KBM-7 (cell line): ENCODE measurements at places on chromosomes 12 and 14.

DNA sequence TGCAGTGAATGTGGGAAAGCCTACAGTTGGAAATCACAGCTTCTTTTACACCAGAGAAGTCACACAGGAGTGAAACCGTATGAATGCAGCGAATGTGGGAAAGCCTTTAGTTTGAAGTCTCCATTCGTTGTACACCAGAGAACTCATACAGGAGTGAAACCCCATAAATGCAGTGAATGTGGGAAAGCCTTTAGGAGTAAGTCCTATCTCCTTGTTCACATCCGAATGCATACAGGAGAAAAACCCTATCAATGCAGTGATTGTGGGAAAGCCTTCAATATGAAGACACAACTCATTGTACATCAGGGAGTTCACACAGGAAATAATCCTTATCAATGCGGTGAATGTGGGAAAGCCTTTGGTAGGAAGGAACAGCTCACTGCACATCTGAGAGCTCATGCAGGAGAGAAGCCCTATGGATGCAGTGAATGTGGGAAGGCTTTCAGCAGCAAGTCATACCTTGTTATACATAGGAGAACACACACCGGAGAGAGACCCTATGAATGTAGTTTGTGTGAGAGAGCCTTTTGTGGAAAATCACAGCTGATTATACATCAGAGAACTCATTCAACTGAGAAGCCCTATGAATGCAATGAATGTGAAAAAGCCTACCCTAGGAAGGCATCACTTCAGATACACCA is 24.6 kb downstream of the ZNF26 start:
- peak; percentile 31 for DNase-seq

- peak; percentile 28 for DNase-seq
Measured at GRCh38 chr14:20988717-20989470, 886 bp upstream of the METTL17 start.

GRCh38 chr12:49346659-49347310 is at the start of gene DNAJC22:
DNAJC22 (plus strand) TSS chr12:49346888; CDS start chr12:49348873, 1,985 bp downstream.
- no peak for DNase-seq

GRCh38 chr14:94001501-94002396 is 4.6 kb downstream of the CCDC197 start:
- DNase-seq, result peak; percentile 60

DNA sequence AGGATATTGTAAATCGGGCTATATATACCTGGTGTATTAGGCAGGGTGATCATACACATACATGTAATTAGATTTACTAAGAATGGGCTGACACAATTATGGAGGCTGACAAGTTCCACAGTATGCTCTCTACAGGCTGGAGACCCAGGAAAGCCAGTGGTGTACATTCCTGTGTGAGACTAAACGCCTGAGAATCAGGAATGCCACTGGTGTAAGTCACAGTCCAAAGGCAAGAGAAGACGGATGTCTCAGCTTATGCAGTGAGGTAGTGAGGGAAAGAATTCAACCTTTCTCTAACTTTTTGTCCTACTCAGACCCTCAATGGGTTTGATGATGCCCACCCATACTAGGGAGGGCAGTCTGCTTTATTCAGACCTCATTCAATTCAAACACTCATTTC is 57.1 kb downstream of the METTL25 start:
- no peak for DNase-seq

GRCh38 chr12:3542156-3542555 is 51.2 kb downstream of the PRMT8 start:
- DNase-seq, result no peak

DNA sequence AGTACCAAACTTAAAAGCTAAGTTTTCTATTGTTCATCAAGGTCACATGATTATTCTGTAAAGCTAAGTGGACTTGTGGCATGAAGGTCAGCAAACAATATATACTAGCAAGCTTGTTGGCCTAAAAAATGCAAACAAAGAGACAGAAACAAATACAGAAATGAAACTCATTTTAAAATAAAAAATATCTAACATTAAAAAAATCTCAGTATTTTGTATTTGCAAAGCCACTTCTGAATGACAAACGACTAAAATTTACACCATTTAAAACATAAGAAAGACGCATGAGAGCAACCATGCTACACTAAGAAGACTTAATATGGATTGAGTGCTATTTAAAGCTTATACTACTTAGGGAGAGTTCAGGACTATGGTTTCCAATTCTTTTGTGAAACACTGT is 72.8 kb upstream of the BBS10 start:
- no peak for DNase-seq

- no peak for DNase-seq
Measured at GRCh38 chr12:100698518-100698917, 96.1 kb upstream of the ANO4 start.

DNA sequence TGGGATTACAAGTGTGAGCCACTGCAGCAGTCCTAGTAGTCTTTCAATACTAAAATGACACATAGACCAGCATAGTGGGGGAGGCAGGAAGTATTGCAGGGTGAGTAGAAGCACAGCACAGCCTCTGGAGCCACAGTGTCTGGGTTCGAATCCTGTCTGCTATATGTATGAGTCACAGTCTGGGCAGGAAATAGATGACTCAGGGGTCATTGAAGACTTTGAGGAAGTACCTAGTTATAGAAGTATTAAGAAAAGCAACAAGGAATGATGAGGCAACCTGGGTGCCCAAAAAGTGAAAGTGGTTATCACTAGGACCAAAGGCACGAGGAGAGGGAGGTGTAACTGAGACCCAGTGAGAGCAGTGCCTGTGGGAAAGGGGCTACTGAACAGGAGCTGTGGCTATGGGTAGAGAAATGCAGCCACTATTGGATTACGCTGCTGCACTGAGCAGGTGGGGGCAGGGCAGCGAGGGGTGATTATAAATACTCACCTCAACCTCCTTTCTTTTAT is 124.0 kb downstream of the PDE3A start:
- peak; percentile 90 for DNase-seq

DNA sequence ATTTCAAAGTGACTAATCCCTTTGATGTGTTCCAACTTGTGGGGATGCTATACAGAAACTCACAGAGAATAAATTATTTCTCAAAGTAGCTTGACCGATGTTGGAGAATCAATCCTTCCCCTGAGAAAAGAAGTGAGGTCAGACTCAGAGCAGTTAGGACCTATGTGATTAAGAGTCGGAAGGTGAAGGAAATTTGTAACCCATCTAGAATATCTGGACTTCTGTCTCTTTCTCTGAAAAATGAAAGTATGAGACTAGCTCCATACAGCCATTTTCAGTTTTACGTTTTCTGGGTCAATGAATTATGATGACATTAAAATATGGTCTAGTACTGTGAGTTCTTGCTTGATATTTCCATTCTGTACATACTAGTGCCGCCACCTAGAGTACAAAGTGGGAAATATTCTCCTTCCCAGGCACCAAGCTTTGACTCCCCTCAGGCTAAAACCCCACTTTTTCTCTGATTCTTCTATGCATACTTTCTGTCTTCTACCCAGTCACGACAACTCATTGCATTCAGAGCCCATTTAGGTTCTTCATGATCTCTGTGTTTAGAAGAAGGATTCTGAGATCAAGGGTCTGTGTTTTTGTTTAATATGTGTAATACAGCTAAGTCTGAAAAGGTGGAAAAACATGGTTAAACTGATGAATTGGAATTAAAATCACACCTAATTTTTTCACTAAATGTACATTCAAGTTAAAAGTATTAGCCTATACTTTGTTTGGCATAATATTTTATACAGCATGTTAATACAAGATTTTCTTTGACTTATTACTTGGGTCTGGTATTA is 6.9 kb upstream of the NTS start:
- peak; percentile 72 for DNase-seq

DNA sequence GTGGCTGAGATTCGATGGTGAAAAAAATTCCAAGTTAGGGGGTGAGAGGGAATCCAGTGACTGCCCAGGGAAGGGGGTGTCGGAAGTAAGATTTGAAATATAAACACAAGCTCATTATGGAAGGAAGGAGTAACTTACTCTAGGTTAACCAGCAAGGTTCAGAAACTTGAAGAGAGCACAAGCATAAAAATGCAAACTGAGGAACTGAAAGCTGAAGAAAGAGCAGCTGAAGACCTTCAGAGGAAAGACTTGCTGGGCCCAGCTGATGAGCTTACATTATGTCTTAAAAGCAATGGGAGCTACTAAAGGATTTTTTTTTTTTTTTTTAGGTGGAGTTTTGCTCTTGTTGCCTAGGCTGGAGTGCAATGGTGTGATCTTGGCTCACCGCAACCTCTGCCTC is 189.7 kb upstream of the GRIN2B start:
- DNase-seq, result no peak

GRCh38 chr12:76143343-76144244 is 59.1 kb upstream of the NAP1L1 start:
- DNase-seq, result no peak

DNA sequence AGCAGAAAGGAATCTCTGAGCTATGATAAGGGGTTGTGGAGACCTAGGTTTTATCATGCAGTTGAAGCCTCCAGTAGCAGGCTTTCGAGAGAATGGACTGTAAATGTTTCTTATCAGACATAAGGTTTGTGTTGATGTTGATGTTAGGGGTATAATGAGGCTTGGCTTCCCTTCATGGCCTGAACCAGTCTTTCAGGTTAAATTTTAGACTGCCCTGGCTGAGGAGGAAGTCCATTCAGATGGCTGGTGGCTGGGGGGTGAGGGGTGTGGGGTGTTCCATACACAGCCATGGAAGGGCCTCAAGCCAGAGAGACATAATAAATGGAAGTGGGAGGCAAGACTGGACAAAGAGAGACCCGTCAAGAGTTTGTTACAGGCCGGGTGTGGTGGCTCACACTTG is 65.1 kb downstream of the IRF2BPL start:
- no peak for DNase-seq

- no peak for DNase-seq
Measured at GRCh38 chr12:93116632-93117031, 187.5 kb upstream of the EEA1 start.

DNA sequence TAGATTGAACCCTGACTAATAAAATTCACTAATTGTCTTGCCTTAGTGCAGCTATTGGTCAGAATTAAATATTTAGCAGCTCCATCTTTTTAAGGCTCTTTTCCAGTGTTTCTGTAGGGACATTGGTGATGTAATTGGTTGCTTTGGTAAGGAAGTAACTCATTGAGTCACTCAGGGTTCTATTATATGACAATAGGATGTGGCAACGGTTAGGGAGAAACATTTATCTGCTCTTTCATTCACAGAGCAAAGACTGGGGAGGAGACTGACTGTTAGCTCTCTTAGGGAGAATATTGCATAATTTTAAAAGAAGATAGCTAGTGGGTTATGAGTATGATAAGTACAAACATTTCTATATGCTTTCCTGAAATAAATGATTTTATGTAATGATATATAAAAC is 616.5 kb downstream of the TRHDE start:
- no peak for DNase-seq

DNA sequence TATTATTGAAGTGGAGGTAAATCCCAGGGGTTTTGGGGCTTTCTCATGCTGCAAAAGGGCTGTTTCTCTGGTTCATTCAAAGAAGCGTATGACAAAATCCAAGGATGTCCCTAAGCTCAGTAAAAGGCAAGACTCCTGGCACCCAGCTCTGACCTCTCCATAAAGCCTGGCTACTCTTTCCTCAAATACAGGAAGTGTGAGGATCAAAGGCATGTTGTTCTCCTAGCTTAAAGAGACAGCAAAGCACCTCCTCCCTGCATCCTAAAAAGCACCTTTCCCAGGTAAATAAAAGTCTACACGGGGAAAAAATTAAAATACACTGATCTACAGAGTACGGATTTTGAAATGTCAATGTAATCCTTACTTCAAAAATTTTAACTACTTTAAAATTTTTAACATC is 118.6 kb downstream of the LMNTD1 start:
- DNase-seq, result no peak

- no peak for DNase-seq
Measured at GRCh38 chr14:102223682-102224081, 81.3 kb downstream of the MOK start.

DNA sequence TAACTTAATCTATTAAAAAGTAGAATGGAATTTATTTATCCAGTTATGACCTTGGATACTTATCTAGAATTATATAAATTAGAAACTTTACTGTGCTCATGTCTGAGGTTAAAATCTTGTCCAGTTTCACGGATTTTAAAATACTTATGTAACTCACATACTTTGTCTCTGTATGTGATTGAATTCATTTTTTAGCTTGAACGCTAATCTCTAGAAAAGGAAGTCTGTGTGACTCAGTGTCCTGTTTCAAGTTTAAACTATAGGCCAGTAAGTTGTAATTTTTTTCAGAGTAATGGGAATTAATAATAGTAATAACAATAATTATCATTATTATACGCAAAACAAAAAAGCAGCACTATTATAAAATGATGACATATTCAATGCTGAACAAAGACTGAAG is 168.6 kb downstream of the CPNE8 start:
- DNase-seq, result no peak

GRCh38 chr14:90153429-90153828 is 91.6 kb downstream of the KCNK13 start:
- DNase-seq, result no peak

DNA sequence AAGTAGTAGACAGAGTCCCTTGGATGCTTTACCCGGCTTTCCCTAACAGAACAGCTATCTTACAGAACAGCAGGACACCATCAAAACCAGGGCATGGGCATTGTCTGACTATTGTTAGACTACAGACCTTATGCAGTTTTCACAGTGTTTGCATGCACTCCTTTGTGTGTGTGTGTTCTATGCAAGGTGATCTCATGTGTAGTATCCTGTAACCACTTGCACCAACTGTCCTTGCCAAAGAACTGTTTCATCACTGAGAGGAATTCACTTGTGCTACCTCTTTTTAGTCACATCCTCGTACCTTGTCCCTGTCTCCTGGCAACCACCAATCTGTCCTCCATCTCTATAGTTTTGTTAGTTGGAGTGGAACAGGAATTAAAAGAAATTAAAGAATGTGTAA is 183.6 kb upstream of the PZP start:
- no peak for DNase-seq

GRCh38 chr12:53618275-53618674 is 7.9 kb downstream of the ATF7 start:
- peak; percentile 53 for DNase-seq

DNA sequence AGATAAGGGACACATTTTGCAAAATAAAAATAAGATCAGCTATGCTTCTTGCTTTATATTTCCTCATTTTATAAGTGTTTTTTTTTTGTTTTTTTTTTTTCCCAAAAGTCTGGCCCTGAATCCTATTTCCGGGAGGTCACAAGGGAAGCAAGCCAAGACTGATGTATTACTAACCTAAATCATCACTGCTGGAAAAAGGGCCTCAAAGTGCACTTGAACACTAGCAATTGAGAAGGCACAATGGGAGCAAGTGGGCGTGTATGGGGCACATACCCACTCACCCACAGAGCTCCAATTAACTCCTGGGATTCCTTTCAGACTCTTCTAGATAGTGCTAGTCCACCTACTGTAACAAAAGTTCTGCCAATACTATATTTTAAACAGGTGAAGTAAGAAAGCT is 58.8 kb downstream of the STON2 start:
- no peak for DNase-seq

DNA sequence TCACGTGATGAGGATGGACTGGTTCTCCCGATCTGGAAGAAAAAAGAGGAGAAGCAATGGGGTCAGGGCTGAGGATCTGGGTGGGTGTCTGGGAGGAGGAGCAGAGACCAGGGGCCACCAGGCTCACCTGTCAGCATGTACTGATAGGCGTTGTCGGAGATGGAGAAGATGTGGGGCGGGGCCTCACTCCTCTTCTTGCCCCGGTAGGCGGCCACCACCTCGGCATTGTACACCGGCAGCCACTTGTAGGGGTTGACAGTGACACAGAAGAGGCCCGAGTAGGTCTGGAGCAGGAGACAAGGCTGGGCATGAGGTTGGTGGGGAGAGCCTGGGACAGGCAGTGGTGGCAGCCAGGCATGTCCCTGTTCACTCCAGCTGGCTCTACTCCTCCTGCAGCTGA is 3.0 kb downstream of the MYH6 start:
- no peak for DNase-seq

- no peak for DNase-seq
Measured at GRCh38 chr14:90093942-90094595, 32.3 kb downstream of the KCNK13 start.

- DNase-seq, result no peak
Measured at GRCh38 chr14:28867571-28867970, 101.0 kb downstream of the FOXG1 start.
